Kasumi-1 (cell line): ENCODE measurements at places on chromosomes 5 and 9.

DNA sequence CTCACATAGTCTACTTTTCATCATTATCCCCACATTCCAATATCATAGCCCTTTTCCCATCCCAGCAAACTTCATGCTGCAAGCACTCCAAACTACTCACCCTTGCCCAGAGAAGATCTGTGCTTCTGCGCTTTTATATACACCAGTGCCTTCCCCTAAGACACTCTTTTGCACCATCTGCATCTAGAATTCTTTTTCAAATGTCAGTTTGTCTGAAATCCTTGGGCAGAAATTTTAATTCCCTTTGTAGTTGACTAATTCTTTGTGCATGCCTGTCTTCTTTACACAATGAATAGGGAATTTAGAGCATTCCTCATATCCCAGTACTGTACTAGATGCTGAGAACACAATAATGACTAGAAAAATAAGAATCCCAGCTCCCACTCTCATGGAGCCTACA is 298.9 kb downstream of the KCNN2 start:
- DNase-seq, result no peak

DNA sequence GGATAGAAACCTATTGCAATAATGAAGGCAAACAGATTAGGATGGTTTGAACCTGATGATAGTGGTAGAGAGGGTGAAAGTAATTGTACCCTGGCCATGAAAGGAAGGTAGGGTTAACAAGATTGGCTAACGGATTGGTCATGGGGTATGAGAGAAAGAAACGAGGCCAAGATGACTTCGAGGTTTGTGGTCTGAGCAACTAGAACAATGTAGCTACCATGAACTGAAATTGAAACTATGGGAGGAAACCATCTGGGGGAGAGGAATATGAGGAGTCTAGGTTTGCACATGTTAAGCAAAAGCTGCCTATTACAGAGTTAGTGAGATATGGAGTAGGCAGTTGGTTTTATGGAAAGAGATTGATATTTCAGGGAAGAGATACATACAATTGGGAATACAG is 406.0 kb downstream of the PRELID2 start:
- DNase-seq, result no peak

- DNase-seq, result no peak
These were observed 194.0 kb downstream of the RFX3 start for GRCh38 chr9:3331801-3332200.

DNA sequence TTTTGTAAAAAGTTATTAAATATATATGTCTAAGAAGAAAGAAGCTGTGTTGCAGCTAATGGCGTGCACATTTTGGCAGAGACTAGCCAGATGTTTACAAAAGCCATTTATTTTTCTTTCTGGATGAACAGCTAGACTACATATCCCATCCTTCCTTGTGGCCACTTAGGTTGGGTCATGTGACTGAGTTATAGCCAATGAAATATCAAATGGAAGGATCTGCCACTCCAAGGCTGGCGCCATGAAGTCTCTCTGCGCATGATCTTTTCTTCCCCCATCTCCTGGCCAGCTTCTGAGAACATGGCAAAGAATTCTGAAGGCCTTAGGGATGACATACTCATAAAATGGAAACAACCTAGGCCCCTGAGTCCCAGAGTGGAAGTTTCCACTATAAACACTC is 244.2 kb upstream of the DAB2 start:
- DNase-seq, result no peak

DNA sequence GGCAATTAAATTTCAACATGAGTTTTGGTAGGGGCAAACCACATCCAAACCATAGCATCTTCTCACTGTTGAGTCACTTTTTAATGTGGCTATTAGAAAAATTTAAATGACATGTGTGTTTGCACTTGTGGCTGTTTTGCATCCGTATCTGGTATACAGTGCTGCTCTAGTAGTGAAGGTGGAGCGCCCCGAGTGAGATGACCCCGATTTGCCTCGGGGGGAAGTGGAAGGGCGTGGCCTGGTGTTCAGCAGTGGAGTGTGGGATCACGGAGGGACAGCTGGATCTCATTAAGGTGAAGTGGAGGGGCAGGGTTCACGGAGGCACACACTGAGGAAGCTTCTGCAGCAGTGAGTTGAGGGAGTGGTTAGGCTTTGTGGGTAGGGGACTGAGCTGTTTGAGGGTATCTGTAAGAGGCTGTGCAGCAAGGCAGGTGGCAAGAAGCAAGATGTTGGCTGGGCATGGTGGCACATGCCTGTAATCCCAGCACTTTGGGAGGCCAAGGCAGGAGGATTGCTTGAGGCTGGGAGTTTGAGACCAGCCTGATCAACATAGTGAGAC is 6.2 kb upstream of the GMCL2 start:
- no peak for DNase-seq

DNA sequence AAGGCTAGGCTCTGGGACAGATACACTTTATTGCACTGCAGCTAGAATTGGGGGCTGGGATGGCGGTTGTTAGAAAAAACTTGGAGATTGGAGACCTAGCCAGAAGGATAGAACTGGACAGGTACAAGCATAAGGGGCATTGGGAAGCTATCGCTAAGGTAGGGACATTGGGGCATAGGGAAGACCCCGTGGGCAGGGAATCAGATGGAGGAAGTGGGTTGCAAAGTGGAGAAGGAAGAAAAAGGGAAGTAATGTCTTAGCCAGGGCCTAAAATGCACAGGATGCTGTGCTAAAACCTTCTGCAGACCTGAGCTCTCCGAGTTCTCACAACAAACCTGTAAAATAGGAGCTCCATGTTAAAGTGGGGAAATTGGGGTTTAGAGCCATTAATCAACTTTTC is 178.2 kb downstream of the ZDHHC21 start:
- peak; percentile 1 for DNase-seq

DNA sequence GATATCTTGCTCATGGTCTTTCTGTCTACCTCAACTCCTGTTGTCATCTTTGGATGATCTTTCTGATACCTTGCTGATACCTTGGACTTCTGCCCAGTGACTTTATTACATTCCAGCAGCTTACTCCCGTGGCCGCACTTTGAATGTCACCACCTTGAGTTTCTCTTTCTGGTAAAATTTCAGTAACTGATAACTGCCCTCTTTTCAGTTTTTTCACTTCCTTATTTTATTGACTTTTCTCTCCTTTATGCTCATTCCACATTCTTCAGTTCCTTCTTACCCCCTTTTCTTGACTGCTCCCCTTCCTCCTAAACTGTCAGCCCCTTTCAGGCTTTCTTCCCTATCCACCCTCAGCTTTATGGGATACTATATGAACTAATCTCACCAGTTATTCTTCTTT is 7.0 kb upstream of the FBXO4 start:
- no peak for DNase-seq

- no peak for DNase-seq
These were observed 229.7 kb downstream of the MELK start for GRCh38 chr9:36802201-36802920.

- DNase-seq, result no peak
These were observed 103.3 kb upstream of the PITX1 start for GRCh38 chr5:135137146-135137915.

DNA sequence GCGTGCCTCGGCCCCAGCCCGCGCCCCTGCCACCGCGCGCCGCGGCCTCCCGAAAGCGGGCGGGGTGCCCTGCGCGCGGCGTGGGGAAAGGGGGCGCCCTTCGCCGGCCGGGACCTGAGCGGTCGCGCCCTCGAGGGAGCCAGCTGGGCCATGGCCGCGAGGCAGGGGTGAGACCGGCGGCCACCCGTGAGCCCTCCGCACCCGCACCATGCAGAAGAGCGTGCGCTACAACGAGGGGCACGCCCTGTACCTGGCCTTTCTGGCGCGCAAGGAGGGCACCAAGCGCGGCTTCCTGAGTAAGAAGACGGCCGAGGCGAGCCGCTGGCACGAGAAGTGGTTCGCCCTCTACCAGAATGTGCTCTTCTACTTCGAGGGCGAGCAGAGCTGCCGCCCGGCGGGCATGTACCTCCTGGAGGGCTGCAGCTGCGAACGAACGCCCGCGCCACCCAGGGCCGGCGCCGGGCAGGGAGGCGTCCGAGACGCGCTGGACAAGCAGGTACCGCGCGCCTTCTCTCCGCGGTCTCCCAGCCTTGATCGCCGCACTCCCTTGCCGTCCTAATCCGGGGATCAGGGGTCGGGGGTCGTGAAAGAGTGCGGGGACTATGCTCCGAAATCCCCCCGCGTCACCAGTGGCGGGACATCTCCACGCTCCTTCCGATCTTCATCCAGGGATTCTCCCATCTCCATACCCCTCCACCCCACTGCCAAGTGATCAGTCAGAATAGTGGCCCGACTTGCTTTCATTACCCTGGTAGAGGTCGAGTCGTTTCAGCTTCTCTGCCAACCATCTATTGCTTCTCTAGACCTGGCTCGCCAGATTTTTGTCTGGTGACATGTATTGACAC is 590 bp downstream of the RASGRF2 start:
- no peak for DNase-seq

DNA sequence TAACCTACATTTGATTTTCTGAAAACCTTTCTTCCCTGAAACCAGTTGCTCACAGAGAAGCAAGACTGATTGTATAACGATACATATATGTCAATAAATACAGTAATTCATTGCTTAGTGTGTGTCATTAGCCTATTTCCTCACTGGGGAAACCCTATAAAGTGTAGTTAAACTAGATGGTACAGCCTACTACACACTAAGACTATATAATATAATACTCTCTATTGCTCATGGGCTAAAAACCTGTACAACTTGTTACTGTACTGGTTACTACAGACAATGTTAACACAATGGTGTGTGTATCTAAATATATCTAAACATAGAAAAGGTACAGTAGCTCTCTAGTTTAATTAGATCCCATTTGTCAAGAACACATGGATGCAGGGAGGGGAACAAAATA is 181.2 kb downstream of the CDH18 start:
- DNase-seq, result no peak

DNA sequence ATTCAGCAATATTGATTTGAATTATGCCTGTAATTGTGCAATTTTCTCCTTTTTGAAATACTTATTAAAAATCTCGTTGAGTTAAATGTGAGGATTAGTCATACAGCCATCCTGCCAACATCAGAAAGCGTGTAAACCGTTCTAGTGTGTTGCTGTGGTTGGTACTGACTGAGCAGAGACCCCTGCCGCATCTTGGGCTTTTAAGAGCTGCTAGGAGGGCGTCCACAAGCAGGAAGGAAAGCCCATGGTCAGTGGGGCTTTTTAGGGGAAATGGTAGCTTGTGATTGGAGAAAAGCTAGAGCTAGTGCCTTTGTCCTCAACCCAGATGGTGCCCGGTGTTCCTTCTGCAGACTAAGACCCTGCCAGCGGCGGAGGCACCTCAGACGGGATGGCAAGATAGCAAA is 1.3 kb downstream of the SDHA start:
- peak; percentile 40 for DNase-seq
